Hippocampal formation (tissue), 2 donors: ENCODE measurements at places on chromosomes 3 and 15.
A peak's percentile ranks its signal among the peaks of the same experiment; 100 is the strongest.

DNA sequence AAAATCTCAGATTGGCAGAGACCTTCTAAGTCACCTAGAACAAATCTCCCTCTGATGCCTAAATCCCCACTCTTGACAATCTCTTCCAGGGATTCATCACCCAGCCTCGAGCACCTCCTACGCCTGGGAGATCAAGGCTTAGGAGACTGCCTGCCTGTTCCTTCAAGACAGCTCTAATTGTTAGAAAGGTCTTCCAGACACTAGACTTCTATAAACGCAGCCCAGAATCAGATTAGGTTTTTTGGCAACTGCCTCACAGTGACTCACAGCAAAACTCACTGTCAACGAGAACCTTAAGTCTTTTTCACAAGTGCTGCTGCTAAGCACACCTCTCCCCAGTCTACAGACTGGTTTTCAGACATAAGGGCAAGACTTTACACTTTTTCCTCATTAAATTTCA is 23.1 kb downstream of the SRGAP3 start:
- no peak for DNase-seq

- DNase-seq: no peak
These were observed 29.4 kb upstream of the TMEM45A start for GRCh38 chr3:100463002-100463401.

GRCh38 chr3:141089339-141090152 is 38.4 kb downstream of the SPSB4 start:
- no peak for DNase-seq

GRCh38 chr3:144556392-144556791 is 584.8 kb downstream of the DIPK2A start:
- no peak for DNase-seq

DNA sequence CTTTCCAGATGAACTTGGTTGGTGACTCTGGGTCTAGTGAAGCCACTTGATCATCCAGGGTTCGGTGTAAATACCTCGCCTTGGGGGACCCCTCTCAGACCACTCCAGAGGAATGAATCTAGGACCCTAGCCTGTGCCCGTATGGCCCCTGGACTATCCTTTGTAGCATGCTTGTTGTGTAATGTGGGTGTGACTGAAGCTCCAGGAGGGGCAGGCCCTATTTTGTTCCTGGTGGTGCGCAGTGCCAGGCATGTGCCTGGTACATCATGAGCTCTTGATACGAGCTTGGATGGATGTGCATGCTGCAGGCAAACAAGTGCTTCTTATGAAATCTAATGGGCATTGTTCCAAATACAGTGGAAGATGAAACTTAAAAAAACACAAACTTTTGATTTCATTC is 82.8 kb downstream of the EBLN2 start:
- DNase-seq: no peak

DNA sequence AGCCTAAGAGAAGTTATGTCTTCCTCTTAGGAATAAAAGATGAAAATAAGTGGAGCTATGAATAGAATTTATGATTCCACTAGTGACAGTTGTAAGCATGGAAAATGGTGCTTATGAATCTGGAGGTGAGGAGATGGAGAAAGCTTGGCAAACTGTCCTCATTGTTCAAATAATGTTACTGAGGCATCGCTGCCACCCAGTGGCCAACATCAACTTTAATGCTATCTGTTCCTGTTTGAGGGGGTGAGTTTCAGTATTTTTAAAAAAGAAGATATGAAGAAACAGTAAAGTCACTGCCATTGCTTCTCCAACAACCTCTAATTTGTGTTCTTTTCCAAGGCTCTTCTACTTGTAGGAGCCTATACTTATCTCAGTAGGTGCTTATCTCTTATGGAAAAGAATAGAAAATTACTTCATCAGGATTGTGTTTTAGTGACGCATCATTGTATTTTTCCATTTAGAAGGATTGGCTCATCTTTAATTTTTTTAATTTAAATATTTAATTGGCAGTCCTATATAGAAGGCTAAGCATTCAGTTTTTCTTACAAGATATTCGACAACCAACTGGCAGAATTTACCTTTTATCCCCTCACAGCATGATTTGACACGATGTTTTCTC is 260.4 kb upstream of the P2RY1 start:
- peak; percentile 84 for DNase-seq

- DNase-seq: no peak
These were observed 175.8 kb upstream of the STT3B start for GRCh38 chr3:31356941-31357340.

GRCh38 chr3:187403768-187404288 is 35.6 kb downstream of the RTP4 start:
- DNase-seq: no peak

DNA sequence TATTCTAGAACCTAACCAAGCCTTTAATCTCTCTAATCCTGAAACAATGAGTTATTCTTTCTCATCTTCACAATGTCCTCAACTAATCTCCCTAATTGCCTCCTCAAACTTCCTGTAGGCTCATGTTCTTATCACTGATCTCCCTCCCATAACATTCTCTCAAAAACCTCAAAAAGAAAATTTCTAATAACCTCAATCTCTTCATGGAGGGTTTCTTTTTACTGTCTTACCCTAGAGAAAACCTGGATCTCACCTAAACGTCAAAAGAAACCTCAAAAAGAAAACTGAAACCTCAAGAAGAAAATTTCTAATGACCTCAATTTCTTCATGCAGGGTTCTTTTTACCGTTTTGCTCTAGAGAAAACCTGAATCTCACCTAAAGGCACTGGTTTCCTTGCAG is 150.2 kb downstream of the GSK3B start:
- DNase-seq: no peak

DNA sequence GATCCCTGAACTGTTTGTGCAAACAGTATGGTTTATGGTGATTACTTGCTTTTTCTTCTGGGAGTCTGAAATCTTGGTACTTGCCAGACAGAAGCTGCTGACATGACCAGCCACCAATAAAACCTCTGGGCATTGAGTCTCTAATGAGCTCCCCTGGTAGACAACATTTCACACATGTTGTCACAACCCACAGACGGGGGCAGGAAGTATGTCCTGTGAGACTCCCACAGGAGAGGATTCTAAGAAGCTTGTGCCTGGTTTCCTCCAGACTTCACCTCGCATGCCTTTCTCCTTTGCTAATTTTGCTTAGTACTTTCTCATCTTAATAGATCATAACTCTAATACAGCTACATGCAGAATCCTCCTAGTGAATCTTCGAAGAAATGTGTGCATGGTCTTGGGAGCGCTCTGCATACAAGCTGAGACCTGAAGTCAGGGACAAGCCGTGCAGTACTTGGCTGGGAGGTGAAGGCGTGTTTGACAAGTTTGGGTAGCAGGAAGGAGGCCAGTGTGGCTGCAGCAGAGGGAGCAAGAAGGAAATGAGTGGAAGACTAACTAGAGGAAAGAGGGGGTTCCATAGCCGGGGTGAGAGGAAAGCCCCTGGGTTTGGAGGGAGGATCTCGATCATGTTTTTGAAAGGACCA is 49.0 kb downstream of the B3GNT5 start:
- DNase-seq: no peak

DNA sequence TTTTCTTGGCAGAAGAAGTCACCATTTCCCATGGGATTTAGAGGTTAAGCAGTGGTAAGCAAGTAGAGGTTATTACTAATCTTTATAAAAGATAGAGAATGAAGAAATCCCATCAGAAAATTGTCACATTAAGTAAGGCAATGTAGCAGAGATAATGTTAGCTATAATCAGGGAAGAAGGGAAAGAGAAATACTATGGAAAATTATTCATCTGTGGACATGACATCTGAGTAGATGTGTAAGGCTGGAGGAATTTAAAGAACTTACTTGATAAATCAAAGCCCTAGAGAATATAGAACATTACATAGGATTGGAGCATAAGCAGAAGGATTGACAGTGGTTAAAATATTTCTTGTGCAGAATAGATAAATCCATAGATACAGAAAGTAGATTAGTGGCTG is 553.1 kb upstream of the CBLB start:
- no peak for DNase-seq
